ENCODE measurements at places on chromosomes 13 and 19.

- DNase-seq: no peak
Measured at GRCh38 chr13:44342741-44343140, 30.9 kb upstream of the SERP2 start.

GRCh38 chr19:29400917-29401711 is 124.7 kb upstream of the VSTM2B start:
- DNase-seq: no peak

GRCh38 chr13:93116809-93117208 is 109.8 kb upstream of the GPC6 start:
- DNase-seq: no peak

GRCh38 chr19:57905258-57905657 is 11.1 kb downstream of the ZNF417 start:
- no peak for DNase-seq

GRCh38 chr19:50912727-50913716 is 1.8 kb upstream of the KLK4 start:
- no peak for DNase-seq

GRCh38 chr13:41231786-41232185 is 31.6 kb downstream of the MTRF1 start:
- DNase-seq: no peak

GRCh38 chr13:33582121-33582520 is 235.8 kb upstream of the RFC3 start:
- peak; percentile 7 for DNase-seq

DNA sequence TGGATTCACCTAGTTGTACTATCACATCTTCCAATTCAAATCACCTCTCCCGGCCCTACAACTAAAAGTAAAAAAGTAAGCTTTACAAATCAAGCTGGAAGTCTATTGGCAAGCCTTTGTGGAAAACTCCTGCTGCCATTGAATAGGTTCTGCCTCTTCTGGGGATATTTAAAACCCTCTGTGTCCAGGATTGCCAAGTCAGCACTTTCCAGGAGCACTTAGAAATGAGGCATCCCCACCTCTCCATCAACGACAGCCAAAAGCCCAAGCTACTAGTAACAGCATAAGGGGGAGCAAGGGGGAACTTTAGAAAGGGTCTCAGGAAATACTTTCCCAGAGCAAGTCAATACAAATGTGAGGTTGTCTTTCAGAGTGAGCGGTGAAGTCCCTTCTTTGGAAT is 85.0 kb upstream of the OBI1 start:
- DNase-seq: no peak

DNA sequence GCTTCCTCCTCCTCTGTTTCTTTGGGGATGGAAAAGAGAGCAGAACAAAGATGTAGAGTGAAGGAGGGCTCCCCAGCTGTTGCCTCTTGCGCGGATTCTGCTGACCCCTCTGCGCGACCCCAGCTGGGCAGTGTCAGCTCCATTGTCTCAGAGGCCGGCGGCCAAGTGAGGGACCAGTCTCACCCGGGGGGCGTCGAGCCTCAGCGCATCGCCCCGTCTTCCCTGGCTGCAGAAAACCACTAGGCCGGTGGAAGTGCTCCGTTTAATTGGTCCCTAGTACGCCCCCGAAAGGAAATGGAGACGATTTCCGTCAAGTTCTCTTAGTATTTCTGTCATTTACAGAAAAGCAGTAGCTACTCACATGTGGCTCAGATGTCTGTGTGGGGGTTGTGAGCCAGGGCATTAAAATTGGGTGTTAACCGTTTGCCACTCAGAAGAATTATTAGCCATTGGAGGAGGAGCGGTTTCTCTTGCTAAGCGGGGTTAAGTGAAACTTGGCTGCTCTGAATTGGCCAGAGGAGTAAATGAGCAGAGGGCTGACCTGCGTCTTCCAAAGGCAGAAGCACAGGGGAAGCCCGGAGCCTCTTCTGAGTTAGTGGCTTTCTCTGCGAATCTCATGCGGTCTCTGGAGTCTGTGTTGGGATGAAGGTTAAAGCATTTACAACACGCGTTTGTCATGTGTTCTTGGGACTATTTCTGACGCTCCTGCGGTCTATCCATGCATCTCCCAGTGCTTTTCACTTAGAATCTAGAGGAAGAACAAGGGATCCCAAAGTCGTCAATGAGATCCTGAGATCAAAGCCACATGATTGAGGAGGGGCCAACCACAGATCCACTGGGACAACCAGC is 132.8 kb upstream of the MYO16 start:
- no peak for DNase-seq

DNA sequence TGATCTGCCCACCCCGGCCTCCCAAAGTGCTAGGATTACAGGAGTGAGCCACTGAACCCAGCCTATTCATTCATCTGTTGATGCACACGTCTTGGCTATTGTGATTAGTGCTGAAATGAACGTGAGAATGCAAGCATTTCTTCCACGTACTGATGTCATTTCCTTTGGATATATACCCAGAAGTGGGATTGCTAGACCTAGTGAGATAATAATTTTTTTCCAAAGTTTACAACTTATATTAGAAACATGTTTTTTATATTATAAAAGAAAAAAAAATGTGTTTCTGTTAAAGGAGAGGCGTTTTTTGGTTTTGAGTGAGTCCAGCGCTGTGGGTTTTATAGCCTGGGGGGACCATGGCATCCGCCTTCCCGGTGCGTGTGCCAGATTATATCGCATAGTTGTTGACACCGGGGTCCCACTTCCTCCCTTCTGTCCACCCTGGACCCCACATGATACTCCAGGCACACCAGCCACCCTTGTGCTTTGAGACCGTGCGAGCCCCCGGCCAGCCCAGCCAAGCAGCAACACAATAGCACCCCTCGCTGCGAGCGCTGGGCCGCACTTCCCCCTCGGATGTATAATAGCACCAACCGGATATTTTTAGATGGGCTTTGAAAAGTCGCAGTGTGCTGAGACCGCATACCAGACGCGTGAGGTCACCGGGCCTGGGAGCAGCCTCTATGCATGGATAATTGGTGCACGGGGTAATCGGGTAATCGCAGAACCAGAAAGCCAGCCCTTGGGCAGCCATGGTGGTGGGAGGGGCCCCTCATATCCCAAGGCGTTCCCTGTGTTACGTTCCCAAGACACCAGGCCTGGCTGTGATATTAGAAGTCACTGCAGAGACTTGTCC is 59.6 kb downstream of the MYO9B start:
- peak; percentile 93 for DNase-seq

DNA sequence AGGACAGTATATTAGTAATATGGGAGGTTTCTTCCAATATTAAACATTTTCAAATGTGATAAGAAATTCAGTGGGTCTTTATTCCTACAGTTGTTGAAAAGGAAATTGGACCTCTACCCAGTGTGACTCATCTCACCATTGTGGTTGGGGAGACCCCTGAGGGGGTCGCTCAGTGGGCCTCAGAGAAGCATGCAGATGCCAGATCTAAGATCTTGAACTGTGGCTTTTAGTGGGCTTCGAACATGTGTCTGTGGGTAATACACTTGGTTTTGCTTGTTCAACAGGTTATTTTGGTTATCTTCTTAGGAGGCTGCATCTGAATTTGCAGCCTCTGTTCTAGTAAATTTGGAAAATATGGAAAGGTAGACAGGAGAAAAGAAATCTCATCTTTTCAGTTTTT is 132.3 kb downstream of the PCCA start:
- DNase-seq: no peak

- DNase-seq: no peak
Measured at GRCh38 chr13:95245071-95245470, 56.2 kb downstream of the ABCC4 start.

GRCh38 chr19:47781590-47782262 is 3.2 kb downstream of the SELENOW start:
- no peak for DNase-seq

- DNase-seq: no peak
Measured at GRCh38 chr13:110676595-110677587, 29.0 kb downstream of the CARS2 start.

- DNase-seq: no peak
Measured at GRCh38 chr13:110371550-110372465, 64.7 kb downstream of the COL4A2 start.

DNA sequence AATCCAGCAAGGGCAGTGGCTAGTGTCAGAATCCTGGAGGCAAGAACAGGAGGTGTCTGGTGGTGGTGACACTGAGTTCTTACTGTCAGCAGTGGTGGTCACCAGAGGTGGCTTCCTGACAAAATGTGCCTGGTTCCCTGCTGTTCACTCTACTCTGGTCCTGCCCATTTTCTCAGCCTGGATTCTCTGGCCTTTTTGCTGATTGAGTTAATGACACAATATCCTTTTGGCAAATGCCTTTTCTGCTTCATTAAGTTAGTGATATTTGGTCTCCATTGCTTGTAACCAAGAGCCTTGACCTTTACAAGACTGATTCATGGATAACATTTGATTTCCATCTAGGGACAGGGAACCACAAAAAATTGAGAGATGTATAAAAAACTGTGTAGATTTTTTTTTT is 51.1 kb downstream of the RFC3 start:
- DNase-seq: no peak

- DNase-seq: no peak
Measured at GRCh38 chr19:934197-934840, 8.5 kb downstream of the ARID3A start.

DNA sequence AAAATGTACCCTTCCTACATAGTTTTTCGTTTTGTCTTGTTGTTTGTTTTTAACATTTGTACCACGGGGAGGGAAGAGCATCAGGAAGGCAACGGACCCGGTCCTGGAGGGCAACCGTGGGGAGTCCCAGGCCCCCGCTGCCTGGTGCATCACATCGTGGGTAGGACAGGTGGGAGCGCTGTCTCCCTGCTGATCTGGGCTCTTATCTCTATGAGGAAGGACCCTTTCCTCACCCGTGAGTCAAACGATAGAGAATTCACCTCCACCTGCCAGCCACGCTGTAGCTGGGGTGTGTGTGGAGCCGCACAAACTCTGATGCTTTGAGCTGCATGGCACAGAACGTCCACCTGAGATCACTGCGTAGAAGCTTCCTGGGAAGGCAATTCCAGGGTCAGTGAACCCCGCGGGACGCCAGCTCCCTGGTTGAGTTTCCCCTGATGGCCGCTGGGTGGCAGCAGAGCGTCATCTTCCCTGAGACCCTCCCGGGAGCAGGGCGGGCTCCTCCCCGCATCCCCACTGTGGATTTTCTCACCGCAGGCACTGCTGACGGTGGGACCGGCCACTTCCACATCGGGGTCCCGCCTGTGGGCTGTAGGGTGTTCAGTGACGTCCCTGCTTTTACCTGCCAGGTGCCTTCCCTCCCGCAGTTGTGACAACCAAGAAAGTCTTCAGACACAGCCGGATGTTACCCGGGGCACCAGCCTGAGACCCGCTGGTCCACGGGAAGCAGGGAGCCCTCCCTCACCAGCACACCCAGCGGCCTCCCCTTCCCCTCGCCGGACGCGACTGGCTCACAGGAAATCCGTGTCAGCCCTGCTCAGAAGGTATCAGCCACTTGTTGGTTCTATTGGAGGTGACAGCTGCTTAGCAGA is 54.7 kb downstream of the ZNF787 start:
- no peak for DNase-seq

DNA sequence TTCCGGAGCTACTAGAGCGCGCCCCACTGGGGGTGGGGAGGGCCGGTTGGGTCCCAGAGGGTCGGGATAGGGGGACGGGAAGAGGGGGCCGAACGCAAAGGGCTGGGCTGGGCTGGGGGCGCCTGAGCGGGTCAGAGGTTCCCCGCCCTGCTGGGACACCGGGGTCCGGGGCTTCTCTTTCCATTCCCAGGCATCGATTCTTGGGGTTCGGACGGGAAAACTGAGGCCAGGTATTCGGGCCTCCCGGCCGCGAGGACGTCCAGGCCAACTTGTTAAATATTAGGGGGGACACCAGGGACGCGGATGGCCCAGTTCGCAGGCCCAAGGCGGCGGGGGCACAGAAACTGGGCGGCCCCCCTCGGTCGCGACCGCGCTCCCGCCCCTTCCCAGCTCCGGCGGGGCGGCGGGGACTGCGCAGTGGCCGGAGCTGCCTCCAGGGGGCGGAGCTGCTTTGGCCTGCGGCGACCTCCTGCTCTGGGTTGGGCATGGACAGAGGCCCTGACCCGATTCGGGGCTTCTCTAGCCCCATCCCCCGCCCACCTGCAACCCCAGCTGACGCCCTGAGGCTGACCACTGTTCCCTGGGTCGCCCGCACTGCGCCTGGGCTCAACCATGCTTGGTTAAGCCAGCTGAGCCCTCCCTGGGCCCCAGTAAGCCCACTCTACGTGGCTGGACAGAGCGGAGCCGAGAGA is 1.2 kb upstream of the KLF16 start:
- DNase-seq: no peak

- DNase-seq: no peak
Measured at GRCh38 chr13:36414461-36414860, 17.8 kb upstream of the CCNA1 start.

DNA sequence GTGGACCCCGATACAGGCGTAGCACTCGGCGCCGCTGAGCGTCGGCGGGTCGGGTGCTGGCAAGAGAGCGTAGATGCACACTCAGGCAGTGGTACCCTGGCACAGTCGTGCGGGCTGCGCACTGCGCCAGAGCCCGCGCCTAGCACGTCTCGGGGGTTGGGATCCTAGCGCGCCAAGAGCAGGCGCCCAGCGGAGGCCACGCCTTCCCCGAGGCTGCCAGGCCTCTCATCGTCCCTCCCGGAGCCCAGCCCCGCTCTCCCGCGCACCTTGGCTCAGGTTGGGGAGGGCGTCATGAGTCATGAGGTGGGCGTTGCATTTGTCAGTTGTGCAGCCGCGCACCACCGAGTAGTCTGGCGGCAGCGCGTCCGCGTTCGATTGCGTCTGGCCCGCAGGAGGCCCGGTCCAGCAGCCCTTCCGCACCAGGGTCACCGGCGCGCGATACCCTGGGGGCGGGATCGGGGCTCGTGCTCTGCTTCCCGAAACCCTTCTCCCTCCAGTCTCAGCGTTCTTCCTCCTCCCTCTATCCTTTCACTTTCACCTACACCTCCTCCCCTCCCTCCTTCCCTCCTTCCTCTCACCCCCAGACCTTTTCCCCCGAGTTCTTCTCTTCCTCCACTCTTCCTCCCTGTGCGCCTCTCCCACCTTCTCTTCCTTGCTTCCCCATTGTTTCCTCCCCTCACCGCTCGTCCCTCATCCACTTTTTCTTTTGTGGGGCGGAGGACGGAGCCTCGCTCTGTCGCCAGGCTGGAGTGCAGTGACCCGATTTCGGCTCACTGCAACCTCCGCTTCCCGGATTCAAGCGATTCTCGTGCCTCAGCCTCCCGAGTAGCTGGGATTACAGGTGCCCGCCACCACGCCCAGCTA is 3.5 kb downstream of the LYPD5 start:
- no peak for DNase-seq

GRCh38 chr19:55486043-55486970 is 1.3 kb downstream of the NAT14 start:
- no peak for DNase-seq

DNA sequence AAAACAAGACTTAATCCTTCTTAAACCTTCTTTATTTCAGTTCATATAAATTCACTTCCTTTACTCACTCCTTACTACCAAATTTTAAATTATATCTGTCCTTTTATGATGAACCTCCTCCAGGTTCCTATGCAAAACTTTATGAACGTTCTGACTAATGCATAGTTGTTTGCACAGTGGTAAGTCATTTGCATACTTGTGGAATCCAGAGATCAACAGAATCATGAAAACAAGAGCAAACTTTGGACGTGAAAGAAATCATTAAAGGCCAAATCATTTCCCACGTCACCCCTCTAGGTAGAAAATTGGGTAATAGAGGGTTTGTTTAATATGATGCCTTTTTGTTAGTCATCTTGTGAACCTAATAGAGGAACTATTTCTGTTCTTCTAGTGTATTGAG is 32.3 kb upstream of the MYCBP2 start:
- no peak for DNase-seq

- no peak for DNase-seq
Measured at GRCh38 chr19:55459950-55460657, 1.3 kb downstream of the ISOC2 start.

- no peak for DNase-seq
Measured at GRCh38 chr13:92196591-92197256, 798.3 kb downstream of the GPC5 start.

GRCh38 chr13:45782327-45783045 is 69.1 kb downstream of the SIAH3 start:
- no peak for DNase-seq
